ENCODE measurements at places on chromosomes 1 and 21.

DNA sequence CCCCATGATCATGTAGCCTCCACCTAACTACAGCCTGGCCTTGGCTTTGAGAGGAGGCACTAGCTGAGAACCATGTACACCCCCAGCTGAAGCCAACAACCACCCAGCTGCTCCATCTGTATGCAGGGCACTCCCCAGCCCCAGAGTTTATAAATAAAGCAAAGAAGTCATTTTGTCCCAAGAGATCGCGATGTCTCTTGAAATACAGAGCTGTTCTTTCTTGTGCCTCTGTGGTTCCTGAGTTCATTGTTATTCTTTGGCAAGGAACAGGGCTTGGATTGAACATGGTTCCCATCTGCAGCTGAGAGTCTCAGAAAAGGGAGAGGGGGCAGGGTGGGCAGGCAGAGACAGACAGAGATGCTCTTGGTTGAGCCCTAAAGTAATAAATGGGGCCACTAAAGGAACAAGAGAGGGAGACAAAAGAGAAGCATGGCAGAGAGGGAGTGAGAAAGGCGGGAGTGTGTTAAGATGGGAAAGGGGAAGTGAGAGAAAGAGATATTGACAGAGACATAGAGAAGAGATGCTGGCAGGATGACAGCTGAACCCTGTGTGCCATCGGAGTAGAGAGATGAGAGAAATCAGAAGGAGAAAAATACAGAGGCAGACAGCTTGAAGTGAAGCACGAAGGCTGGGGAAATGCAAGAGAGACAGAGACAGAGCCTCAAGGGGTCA lies 63.3 kb downstream of the TNR start:
- no peak for DNase-seq

DNA sequence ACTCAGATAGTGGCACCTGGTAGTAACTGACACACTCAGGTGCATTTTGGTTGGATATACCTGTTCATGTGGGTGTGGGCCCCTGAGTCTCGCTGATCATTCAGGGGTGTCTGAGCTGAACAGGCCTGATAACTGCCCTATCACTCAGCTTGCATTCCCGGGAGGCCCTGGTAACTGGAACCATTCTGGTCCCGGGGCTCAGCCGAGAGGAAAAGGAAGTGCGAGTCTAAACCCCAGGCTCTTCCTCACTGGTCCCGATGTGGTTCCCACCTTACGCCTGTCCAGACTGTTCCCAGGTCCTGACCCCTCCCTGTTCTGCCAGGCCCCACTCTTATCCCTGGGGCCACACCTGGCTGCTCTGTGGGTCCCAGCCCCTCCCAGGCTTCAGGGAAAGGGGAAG lies 11.7 kb upstream of the CDK18 start:
- DNase-seq: no peak

DNA sequence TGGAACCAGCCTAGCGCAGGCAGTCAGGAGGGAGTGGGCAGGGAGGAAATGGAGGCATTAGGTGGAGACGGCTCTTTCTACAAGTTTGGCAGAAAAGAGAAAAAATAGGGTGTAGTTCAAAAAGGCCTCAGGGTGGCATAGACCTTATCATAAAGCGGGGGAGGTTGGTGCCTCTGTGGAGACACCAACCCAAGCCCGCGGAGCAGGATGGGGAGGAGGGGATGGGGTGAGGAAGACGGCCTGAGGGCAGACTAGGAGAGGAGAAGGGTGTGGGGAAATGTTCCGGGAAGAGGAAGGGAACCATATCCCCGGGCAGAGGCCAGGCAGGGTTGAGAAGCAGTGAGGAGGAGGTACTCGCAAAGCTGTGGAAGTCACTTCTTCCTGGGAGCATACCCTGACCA lies 17.4 kb upstream of the SHE start:
- DNase-seq: no peak

DNA sequence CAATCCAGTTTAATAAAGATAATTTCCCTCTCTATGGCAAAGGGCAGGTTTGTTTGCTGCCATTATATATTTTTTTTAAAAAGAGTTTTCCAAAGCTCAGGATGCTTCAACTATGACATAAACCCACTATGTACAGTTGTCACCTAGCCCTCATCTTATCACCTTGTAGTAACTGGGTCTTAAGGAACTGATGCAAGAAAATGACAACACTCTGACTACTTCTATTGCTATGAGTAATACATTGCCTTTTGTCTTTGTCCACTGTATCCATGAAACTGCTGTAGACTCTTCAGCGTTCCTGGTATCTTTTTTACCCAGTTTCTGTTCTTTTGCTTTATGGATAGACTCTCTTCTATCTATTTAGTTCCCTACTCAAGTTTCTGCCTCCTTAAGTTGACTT lies 586.5 kb downstream of the NEGR1 start:
- DNase-seq: no peak

GRCh38 chr1:79190074-79190473 lies 183.5 kb upstream of the ADGRL4 start:
- DNase-seq: no peak

DNA sequence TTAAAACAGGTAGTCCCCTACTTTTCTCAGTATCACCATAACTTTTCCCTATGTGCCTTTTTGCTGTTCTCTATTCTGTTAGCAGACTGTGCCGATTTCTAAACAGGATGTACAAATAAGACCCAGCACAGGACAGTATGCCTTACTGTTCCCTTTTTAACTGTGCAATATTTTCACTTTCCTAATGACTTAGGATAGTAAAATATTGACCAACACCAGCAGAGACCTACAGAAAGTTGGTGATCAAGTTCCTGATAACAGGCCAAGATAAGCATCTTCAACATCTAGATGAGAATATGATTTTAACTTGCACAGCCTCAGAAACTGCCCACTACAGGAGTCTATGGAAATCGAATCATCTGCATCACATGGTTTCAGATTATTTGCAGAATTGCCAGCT lies 42.0 kb downstream of the ADSS2 start:
- no peak for DNase-seq

- no peak for DNase-seq
Observed at GRCh38 chr1:61124078-61124477, 41.7 kb downstream of the NFIA start.

- DNase-seq: no peak
Observed at GRCh38 chr1:117389779-117390178, 22.5 kb downstream of the MAN1A2 start.

DNA sequence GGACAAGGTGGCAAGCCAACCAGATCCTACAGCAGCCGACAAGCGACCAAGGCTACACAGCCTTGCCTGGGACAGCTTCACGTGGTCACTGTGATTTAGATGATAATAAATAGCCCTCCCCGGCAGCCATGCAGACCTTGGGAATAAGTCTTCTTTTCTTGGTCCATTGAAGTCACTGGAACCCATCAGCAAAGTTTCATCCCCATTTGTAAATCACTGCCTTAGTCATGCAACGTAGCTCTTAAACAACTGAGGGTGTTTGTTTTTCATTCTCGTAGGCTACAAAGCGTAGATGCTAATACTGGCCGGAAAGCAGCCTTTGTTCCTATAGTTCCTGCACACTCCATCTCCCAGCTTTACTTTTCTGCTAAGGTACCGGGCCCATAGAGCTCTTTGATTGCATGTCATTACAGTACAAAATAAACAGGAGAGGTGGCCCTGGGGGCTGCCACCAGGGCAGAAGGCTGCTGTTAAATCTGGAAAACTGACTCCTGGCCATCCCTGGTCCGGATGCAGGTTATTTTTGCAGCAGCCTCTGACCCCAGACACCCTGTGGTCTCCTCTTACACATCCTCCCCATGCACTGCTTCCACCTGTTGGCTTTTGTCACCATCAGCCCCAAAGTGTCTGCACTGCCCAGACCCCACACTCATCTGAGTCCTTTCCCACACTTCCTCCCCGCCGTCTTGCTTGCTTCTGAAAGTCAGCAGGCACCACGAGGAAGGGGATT lies 105.5 kb downstream of the TOMM20 start:
- DNase-seq: no peak

DNA sequence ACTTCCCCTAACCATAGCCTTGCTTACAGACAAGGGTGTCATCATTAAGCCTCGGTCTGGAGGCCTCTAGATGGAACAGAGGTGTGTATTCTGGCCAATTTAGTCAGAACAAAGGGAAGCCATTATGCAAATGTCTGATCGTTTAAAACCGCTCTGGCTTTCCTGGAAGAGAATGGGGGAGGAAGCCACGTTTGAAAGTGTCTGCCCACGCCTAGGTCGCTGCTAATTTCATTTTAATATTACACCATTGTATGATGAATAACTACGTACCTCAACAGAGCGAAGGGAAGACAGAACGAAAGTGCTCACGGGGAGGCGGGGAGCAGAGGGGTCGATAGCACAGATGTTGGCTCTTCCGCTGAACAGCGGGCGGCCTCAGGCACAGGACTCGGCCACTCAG lies 41.1 kb upstream of the CSF3R start:
- DNase-seq: no peak

- no peak for DNase-seq
Observed at GRCh38 chr1:5901841-5902240, 90.4 kb downstream of the NPHP4 start.

GRCh38 chr1:42931911-42932422 lies 26.7 kb downstream of the SLC2A1 start:
- peak; percentile 62 for DNase-seq

DNA sequence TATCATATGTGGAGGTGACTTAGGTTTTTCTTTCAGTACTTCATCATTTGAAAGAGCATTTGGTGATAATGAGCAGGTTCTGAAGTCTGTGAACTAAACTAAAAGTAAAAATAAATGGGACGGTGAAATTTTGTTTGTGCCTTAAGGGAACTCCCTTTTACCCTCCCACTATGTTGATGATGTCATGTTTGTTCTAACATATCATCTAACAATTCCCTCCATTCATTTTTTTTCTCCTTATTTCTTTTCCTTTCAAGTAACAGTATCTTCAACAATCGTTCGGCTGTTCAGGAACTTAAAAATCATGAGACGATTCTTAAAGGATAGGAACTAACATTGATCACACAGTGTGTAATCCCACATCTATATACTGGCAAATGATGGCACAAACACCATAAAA lies 30.0 kb upstream of the IRF2BP2 start:
- no peak for DNase-seq

DNA sequence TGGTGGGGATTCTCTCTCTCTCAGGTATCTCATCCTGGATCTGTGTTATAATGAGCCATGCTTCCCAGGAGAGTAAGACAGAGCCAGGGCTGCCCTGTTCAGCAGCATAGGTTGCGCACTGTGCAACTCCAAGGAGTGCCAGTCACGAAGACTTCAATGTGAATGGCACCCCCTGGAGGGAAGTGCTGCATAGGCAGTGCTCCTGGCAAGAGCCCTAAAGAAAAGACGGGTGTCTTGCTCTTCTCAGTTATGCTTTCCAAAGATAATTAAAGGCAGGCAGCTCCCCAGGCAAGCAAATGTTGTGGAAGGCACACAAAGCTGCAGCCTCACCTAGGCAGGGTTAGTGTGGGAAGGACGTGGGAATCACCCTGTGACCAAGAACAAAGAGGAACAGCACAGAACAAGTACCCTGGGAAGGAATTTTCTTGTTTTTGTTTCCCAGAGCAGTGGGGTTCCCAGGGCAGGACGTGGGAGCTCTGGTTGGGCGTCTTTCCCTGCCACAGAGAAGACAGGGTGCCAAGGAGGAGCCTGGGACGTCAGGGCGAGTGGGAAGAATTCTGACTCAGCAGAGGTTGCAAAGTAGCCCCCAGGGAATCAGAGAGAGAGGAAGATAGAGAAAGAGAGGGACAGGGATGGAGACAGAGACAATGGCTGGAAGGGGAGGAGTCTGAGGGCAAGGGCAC lies 120.9 kb downstream of the KCNN3 start:
- no peak for DNase-seq

DNA sequence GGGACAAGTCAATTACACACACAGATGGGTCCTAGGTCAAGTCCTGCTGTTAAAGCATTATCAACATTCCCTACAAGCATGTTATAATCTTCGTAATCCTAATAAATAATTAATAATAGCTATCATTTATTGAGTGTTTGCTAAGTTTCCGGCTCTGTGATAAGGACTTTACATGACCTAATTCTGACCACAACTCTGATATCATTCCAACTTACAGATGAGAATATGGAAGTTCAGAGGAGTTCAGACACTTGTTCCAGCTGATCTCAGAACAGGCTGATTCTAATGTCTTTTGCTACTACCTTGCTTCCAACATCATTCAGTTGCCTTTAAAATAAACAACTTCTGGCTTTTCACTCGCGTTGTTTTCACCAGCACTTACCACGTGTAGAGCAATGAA lies 770.1 kb upstream of the CXADR start:
- no peak for DNase-seq

- DNase-seq: no peak
Observed at GRCh38 chr1:111648806-111649205, 29.2 kb downstream of the RAP1A start.

DNA sequence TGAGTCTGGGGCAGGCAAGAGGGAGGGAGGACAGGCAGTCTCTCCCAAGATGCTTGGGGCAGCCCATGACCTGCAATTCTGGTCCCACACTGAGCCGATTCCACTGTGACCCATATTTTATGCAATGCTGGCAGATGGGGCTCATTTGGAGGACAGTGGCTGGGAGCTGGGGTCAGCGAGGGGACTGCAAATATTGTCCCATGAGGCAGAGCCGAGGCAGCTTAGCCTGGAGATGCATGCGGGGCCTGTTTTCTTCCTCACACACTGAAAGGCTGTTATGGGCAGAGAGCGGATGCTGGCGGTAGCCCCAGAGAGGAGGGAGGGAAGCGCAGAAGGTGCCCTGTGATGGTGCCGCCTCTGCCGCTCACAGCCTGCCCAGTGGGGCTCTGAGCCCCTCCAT lies 128.5 kb upstream of the POU3F1 start:
- no peak for DNase-seq

DNA sequence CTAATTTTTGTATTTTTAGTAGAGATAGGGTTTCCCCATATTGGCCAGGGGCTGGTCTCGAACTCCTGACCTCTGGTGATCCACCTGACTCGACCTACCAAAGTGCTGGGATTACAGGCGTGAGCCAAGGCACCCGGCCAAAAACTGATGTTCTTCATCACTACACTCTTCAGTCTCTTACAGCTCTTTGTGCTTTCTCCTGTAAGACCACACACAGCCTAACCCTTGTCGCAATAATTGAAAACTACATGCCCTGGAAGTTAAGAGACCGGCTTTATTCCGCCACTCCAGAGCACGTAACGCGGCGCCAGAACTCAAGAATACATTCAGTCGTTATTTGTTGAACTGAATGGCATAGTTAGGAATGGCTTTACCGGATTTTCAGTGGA lies 552 bp downstream of the GPATCH4 start:
- DNase-seq: no peak

GRCh38 chr1:218558271-218558810 lies 213.2 kb downstream of the TGFB2 start:
- DNase-seq: no peak

DNA sequence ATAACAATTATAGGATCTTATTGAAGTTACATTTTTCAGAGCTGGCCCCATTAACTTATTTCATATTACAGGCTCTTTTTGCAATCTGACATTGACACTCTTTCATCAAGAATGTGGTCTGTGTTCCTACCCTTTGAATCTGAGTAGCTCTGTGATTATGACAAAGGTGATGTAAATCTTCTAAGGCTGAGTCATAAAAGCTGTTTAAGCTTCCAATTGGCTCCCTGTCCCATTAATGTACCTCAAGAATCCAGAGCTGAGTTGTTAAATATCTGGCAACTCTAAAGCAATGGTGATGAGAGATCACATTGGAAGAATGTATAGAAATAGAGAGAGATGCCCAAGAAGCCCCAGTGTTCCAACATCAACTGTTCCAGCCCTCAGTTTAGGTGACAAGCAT lies 178.5 kb upstream of the DEPDC1 start:
- DNase-seq: no peak

- DNase-seq: no peak
Observed at GRCh38 chr21:17542371-17543011, 29.6 kb downstream of the CXADR start.

Data from stimulated activated CD8-positive, alpha-beta memory T cell treated with anti-CD3 and anti-CD28 coated beads, Interleukin-7, amount 100 ng/mL, for 1 hour (primary cell).